Caco-2 (cell line): ENCODE measurements at places on chromosomes 1 and 21. TPM values are rescaled to one million over a fixed set of nuclear protein-coding genes. Genes with fewer than 3 reads are reported as not detected.

DNA sequence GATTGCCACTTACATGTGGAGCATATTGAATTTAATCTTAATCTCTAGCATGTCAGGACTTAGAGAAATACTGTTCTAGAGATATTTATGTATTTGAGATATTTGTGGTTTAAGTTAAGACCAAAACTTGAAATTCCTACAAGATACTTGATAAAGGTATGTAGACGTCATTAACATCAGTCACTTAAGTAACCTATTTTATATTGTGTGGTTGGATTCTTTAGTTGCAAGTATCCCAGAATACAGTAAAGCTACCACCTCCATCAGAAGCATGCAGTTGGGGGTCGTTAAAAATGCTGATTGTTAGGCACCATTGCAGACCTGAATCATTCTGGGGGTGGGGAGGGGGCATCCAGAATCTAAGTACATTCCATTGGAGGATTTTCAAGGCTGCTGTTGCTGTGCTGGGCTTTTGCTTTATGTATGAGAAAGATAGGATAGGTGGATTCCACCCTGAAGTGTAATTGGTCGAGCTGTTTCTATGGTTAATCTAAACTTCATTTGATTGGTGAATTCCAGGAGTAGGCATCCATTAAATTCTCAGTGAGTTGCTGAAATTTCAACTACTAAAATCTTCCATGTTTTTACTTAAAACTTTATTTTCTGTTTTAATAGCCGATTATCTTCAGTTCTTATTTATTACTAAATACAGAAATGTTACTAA, 4.0 kb downstream of the H3-3A start:
- no peak for DNase-seq

DNA sequence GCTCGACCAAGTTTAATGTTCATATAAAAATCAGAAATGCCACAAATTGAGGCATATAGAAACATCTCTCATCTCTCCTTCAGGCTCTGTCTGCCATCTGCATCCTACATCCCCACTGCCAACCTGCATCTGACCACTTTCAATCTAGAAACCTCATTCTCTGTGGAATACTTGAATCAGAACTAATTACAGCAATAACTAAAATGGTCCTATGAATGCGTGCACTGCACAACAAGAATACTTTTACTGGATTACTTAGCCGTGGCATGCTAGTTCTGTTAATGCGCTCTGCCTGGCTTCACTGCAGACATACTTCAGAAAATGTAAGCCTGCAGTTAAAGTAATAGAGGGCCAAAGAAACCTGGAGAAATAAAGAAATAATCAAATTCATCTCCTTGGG, 89.8 kb upstream of the NR5A2 start:
- DNase-seq: no peak

DNA sequence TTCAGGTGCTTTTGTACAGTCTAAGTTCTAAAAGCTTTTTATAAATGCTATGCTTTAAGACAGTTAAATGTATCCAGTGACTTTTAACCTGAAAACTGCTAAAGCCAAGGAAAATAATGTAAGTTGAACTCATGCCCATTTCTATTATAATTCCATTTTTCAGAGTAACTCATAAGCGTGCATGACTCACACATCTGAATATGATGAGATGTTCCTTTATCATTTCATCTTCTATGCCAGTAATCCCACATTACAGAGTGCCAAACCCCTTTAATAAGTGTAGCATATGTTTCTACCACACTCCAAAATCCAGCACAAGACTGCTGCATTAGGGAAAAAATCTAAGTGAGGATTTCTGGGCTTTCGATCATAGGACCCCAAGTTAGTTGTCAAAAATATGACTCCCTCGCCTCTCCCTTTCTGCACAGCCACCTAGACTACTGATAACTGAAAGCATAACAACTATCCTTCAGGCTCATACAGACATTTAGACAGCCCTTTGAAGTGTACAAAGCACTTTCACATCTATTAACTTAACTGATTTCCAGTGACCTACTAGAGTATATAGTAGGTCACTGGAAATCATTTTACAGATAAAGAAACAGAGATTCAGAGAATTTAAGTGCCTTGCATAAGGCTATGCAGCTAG, 45.3 kb downstream of the JAK1 start:
- no peak for DNase-seq

DNA sequence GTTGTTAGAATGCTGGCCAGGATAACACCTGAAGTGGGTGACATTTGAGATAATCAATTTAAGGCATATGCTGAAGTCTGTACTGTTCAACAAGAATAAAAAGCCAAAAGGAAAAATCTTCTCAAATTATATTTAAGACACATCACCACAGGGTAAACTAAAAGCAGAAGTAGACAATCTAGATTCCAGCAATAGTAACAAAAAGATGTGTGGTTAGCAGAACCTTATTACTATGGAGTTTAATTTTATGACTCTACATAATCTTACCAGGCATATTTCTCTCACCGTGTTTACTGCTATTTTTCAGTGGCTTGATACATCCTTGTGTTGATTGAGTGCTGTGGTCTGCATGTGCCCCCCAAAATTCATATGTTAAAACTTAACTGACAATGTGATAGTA, 300.4 kb upstream of the ZP4 start:
- no peak for DNase-seq

DNA sequence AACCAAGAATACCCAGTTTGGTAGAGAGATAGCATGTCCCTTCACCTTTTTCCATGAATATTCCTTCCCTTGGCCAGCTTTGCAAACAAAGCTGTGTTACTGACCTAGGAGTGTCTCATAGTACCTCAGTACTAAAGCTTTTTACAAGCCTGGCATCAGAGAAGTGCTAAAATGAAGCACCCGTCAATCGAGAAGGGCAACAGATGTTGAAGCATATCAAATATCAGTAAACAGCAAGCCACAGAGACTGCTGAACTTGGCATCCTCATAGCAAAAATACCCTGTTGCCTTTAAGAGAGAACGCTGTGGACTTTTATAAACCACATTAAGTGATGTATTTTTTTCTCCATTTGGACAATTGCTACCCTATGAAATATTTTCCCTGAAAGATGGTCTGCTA, 128.6 kb upstream of the HOOK1 start:
- DNase-seq: no peak

GRCh38 chr21:42646076-42646825, 7.2 kb upstream of the PDE9A start:
- no peak for DNase-seq

- DNase-seq: no peak
Measured at GRCh38 chr1:27967884-27968466, 8.2 kb downstream of the XKR8 start.

- DNase-seq: no peak
Measured at GRCh38 chr1:154865442-154866256, 4.4 kb downstream of the KCNN3 start.

DNA sequence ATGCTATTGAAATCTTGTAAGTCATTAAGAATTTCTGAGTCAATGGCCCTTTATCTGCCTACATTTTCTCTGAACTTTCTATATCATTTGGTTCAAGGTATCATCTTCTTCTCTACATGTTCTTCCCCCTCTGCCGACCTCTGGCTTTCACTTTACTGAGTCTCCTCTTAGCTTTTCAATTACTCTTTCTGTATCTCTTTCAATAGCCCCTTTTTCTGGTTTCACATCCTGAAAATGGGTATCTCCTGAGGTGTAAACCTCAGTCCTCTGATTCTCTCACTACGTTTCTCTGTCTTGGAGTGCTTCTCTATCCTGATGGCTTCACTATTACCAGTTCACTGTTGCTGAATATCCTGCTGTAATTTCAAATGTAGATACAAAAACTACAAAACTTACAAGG, 98.9 kb downstream of the LYST start:
- DNase-seq: no peak

- DNase-seq: no peak
Measured at GRCh38 chr1:219422811-219423598, 189.9 kb downstream of the ZC3H11B start.

RNU1-1 gene
- 1,622 and 1,638 TPM in 2 replicates for total RNA-seq

SPRR2B gene
- not detected in 2 replicates for total RNA-seq

C1orf210 gene
- 7.8 and 9.6 TPM in 2 replicates for total RNA-seq

LRRIQ3 gene
- 0.16 and 0.23 TPM in 2 replicates for total RNA-seq

FOXJ3 gene
- 60.2 and 66.7 TPM in 2 replicates for total RNA-seq

HMGCS2 gene
- total RNA-seq: 10.2 and 15.2 TPM in 2 replicates

TOMM20 gene
- 131 and 137 TPM in 2 replicates for total RNA-seq
